ENCODE measurements at places on chromosomes 3 and 15. TPM values are rescaled to one million over a fixed set of nuclear protein-coding genes. Genes with fewer than 3 reads are reported as not detected.

DNA sequence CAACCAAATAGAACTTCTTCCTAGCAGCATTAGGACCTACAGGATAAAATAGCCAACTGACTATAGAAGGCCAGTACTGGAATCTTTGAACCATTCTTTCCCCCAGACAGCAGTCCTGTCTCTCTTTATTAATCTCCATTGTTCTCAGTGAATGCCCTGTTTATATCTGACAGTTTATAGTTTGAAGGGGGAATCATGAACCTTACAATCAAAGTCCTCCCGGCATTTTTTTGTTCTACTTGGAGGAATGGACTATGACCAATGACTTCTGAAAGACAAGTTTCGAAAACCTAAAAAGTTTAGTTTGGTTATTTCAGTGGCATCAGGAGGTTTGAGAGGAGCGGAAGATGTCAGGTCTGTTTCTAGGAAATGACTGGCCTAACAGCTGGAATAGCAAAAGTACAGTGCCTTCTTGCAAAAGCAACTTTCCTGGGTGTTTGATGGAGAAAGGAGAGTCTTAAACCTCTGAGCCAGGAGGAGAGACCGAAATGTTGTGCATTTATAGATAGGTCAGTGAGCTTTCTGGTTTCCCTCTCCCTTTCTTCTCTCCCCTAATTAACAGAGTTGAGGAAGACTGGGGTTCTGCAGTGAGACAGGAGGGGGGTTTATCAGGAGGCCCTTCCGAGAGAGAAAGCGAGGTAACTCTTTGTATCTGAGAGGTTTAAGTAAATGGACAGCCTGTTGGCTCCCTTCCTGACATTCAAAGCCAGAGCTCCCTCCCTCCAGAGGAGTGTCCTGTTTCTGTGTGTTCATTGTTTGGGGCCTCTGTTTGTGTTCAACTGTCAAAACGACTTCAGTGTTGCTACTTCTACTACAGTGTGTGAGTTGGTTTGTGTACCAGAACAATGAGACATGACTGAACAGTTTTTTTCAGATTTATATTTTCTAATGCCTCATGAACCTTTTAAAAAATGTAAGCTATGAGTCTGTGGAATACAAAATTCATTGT lies 383.0 kb upstream of the RARB start:
- no peak for DNase-seq

GRCh38 chr3:37301980-37302708 lies 127.8 kb upstream of the LRRFIP2 start:
- no peak for DNase-seq

- peak; percentile 39 for DNase-seq
Observed at GRCh38 chr3:46866720-46867549, 3.7 kb upstream of the MYL3 start.

DNA sequence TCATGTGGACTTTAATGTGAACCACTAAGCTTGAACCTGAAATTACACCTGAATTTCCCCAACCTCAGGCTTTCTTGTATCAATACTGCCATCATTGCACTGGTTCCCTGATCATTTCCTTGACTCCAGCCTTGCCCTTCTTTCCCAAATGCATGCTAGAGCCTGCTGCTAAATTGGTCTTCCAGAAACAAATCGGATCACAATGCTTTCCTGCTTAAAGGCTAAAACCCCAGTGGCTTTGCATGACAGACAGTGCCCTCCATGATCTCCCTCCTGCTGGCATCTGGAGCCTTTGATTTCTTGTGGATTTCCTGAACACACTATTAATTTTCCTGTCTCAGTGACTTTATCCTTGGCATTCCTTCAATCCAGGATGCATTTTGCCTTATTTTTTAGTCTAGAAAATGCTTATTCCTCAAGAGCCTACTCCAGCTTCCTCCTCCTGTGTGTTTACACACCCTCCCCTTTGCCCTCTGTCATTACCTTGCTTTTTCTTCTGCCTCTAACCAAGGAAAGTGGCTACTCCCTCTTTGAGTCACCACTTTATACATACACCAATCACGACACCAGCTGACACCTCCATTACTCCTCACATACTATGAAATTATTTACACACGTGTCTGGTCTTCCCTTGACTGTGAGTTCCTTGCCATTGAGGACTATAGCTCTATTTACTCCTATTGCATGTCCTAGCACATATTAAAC lies 214.6 kb downstream of the KCNAB1 start:
- peak; percentile 11 for DNase-seq

GRCh38 chr3:41485484-41485883 lies 286.2 kb downstream of the CTNNB1 start:
- no peak for DNase-seq

CEMIP gene
- total RNA-seq: 18.1 TPM

CHCHD4 gene
- total RNA-seq: 48.5 TPM

DUOXA2 gene
- not detected for total RNA-seq

CSPG4 gene
- 132 TPM for total RNA-seq

POC1A gene
- 19.0 TPM for total RNA-seq

All from A172 (cell line).